GM19239 (cell line): ENCODE measurements at places on chromosomes 12 and 14.

- DNase-seq = no peak
These were observed 325.7 kb downstream of the ADGRD1 start for GRCh38 chr12:131279281-131279921.

GRCh38 chr14:51602310-51602709 lies 49.4 kb upstream of the FRMD6 start:
- no peak for DNase-seq

DNA sequence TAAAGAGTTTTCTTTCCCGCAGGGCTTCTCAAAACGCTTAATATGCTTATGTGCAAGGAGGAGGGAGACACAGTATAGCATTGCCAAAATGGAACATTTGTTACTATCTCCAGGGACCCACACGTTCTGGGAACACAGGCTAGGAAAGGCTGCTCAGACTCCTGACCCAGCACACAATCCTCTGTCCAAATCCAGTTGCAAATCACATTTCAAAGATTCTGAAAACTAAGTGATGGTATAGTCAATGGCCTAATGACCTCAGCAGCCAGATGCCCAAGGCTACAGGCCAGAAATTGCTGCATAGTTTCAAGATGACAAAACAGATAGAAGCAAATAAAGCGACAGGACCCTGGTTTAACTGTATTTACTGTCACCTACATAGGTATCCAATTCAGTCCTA lies 97.0 kb upstream of the GRIP1 start:
- DNase-seq = no peak

DNA sequence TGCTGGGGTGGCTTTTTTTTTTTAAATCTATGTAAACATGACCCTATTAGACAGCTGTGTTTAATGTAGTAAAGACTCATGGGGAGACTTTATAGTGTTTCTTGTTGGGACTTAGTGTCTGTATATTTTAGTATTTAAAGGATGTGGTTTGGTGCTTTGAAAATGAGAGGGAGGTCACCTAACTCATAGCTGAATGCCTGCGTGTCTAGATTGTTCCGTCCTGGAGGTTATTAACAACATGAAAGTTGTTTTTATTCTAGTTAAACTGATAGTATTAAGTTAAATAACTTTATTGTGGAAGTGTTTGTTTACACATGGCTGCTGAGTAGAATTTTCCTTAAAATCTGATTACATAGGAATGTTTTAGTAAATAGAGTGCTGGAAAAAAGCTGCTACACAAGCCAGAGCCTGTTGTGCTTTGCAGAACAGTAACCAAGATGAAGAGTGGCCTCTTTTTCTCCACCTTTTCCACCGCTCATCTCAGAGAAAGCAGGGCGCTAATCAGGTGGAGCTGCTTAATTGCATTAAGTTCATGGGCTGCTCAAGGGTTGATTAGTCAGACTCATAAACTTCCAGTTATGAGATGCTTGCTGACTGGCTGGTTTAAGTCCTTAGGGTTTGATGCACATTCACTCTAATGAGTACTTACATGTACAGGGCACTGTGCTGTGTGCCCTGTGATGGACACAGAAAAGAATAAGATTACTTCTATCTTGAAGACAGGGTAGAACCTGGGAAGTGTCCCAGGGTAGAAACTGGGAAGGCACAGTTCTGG lies 62.7 kb downstream of the FBXO34 start:
- no peak for DNase-seq

DNA sequence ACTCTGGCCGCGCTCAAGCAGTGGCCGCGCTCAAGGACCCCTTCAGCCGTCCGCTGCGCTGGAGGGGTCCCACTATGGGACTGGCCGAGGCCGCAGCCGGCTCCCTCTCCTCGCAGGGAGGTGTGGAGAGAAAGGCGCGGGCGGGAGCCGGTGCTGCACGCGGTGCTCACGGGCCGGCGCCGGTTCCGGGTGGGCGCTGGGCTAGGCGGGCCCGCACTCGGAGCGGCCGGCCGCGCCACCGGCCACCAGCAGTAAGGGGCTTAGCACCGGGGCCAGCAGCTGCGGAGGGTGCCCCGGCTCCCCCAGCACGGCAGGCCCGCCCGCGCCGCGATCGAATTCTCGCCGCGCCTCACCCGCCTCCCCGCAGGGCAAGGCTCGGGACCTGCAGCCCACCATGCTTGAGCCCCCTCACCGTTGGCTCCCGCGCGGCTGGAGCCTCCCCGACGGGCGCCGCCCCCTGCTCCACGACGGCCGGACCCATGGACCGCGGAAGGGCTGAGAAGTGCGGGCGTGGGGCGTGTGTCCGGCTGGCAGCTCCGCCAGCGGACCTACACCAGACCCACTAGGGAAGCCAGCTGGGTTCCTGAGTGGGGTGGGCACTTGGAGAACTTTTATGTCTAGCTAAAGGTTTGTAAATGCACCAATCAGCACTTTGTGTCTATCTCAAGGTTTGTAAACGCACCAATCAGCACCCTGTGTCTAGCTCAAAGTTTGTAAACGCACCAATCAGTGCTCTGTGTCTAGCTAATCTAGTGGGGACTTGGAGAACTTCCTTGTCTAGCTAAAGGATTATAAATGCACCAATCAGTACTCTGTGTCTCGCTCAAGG lies 49.5 kb downstream of the KLHL28 start:
- no peak for DNase-seq

- DNase-seq = no peak
These were observed 2.3 kb downstream of the CINP start for GRCh38 chr14:102360388-102360787.

DNA sequence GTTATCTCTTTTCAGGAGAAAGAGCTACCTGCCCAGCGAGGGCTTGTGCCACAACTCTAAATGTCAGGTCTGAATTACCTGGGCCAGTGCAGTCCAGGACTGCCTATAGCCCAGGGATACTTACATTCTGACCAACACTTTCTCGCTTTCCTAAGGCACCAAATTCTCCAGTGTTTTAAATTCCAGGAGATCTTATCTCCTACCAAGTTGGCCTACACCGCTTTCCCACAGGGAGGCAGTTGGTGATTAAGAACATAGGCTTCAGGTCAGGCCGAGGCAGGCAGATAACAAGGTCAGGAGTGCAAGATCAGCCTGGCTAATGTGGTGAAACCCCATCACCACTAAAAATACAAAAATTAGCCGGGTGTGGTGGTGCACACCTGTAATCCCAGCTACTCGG lies 41.1 kb downstream of the RPS29 start:
- no peak for DNase-seq

DNA sequence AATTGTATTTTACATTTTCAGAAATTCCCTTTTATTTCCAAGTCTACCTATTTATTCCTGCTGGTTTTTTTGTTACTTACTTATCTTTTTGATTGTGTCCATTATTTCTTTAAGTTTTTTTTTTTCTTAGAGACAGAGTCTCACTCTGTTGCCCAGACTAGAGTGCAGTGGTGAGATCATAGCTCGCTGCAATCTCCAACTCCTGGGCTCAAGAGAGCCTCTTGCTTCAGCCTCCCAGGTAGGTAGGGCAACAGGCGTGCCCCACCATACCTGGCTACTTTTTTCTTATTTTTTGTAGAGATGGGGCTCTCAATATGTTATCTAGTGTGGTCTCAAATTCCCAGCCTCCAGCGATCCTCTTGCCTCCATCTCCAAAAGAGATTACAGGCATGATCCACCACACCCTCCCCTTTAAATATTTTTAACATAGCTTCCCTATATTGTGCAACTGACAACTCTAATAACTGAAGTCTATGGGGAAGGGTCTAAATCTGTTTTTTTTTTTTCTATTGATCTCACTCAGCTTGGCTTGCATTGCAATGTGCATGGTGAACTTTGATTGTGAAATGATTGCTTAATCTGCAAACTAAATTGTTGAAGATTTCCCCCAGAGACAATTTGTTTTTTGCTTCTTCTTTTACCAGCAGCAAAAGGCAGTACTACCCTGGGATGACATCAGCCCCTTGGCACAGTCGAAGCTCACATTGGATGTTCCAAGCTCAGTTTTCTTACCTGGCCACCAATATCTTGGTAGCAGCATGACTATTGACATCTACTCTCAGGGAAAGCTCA lies 25.7 kb upstream of the COCH start:
- DNase-seq = no peak

DNA sequence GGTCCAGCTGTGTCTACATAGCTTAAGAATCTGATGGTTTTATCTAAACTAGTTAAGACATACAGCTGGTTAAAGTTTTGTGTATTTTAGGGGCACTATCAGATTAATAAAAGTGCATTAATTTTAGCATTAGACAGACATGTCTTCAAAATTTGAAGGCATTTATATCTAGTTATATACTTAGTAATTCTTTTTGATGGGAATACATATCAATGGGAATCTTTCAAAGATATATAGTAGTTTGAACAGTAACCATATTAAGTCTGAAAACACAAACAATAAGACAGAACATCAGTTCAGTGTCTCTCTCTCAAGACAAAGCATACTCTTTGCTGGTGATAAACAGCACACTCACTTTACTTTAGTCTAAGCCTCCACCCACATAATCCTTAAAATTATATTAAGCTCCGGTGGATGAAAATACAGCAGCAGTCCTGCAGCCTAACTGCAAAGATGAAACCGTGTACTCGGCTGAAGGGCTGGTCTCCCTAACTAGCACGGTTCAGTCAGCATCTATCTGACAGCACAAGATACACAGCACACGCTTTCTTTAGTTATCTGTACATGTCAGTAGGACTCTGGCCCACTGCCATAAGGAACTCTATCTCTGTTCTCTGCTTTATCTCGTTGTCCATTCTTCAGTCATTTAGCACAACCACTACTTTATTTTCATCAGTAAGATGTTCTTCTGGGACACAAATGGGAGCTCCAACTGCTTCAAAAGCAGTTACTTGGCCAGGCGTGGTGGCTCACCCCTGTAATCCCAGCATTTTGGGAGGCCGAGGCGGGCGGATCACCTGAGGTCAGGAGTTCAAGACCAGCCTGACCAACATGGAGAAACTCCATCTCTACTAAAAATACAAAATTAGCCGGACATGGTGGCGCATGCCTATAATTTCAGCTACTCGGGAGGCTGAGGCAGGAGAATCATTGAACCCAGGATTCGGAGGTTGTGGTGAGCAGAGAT lies 80.5 kb downstream of the MED13L start:
- no peak for DNase-seq

GRCh38 chr14:37081218-37081617 lies 91.2 kb downstream of the SLC25A21 start:
- no peak for DNase-seq

DNA sequence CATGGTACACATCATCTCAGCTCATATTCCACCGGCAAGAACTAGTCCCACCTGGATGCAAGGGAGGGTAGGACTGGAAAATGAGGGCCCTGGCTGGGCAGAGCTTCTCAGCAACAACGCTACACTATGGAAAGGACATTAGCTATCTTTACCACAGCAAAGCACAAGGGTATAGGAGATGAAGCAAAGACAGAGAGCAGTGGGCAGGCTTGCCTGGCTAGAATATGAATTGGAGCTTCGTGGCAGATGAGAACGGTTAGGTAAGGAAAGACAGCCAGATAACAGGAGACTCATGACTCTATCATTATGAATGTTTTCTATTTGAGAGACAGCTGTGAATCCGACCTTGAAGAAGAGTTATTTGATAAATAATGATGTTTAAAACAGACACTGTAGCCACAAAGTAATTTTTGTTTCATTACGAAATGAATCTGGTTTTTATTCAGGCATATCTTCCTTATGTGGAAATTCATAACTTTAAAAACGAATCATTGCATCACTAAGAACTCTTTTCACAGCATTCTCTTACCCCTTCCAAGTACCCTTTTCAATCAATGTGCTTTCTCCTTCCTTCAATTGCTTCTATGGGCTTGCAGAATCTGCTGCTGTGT lies 59.1 kb upstream of the PCED1B start:
- DNase-seq = no peak

DNA sequence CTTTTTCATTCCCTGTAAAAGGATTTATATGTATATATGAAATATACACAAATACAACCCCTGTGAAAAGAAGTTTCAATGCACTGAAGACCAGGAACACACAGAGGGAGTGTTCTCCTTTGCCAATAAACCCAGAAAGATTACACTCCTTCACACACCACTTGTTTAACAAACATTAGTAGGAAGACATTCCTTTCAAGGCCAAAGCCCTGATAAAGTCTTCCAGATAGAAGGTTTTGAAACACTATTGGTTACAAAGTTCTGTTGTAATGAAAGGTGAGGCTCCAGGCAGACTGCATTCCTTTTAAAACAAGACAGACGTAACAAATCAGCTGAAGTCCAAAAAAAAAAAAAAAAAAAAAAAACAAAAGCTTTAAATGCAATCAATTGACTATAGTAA lies 81.0 kb downstream of the PTPN21 start:
- DNase-seq = no peak

DNA sequence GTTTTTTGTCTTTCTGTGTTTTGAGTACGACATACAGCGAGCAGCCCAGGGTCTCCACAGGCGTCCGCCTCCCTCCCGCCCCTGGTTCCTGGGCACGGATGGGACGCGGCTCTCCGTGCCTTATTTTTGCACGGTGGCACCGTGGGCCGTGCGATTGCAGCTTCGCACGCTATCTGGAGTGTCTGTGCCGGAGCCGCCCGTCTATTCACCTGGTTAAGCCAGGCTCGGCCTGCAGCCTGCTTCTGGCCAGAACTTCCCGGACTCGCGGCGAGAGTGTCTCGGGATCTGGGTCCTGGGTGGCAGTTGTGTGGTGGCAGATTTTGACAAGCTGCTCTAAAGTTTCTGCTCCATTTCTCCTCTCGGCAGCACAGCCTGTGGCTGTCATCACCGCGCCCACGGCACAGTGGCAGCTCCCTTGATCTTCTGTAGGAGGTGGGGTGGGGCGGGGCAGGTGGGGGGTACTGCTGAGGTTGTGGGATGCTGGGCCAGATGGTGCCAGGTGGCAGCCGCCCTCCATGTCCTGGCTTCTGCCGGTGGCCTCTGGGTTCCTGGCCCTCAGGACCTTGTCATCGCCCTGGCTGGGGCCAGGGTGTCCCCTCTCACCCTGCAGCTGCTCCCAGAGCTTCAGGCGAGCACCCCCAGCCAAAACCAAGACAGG lies 2.9 kb downstream of the MMP17 start:
- no peak for DNase-seq

DNA sequence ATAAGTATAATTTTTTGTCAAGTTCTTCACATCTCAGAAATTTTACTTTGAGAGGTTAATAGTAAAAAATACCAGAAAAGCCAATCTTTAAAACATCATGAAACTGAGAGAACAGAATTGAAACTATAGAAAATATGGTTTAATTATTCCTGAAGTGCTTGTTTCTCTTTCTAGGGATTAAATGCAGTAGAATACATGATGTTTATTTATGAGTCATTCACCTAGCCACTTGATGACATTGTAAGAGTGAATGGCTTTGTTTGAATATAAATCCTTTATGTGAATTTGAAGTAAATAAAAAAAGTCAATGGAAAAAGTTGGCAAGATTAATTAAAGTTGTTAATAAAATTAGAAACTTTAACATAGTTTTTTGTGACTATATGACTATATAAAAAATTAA lies 48.4 kb downstream of the KTN1 start:
- no peak for DNase-seq
